ENCODE measurements at places on chromosomes 13 and 19.

DNA sequence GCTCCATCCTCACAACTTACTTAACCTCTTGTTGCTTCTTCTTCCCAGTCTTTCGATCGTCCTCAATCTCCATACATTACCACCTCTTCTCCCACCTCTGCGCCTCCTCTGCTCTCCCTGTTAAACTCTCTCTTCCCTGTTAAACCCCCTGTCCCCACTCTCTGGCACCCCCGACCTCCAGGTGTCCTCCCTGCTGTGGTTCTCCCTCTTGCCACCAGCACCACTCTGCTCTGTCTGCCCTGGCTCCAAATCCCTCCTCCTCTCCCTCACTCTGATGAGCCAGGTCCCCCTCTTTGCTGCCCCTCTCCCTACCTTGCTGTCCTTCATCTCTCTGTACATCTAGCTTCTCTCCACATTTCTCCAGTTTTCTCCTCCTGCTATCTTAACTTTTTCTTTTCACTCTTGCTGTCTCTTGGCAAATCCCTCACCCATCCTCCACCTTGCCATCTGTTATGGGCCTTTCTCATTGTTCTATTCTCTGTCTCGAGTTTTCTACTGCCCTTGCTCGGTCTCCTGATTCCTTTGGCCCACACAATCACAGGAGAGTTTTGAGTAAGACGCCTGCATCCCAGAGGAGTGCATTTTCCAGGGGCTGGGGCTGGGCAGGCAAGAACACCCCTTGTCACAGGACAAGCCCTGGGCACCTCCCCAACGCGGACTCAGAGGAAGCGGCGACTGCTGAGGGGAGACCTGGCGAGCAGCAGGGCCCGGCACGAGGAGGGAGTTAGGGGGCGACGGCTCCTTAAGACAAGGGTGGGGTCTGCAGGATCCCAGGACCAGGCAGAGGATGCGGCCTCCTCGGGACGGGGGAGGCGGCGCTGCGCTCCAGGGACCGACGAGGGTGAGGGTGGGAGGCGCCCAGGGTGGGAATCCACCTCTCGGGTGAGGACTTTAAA lies 21.4 kb upstream of the ERVV-1 start:
- no peak for DNase-seq

- no peak for DNase-seq
Observed at GRCh38 chr13:80454245-80454644, 113.3 kb upstream of the SPRY2 start.

GRCh38 chr13:48138270-48138669 lies 43.4 kb upstream of the MED4 start:
- no peak for DNase-seq

DNA sequence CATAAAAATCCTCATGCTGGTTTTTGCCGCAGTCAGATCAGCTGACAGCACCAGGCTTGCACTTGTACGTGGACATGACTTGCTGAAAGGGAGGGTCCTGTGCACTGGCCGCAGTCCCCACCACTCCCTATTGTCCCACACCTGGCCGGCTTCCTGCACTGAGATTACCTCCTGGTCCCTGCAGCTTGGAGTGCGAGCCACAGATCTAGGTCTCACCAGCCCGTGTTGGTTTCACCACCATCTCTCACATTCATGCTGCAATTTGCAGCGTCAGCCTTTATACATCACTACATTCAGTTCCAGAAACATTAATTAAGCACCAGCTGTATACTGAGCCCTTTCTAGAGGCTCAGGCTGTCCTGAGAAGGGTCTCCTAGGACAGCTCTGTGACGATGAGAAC lies 15.0 kb upstream of the CD22 start:
- DNase-seq: no peak

- DNase-seq: no peak
Observed at GRCh38 chr13:34462843-34463242, 479.2 kb upstream of the NBEA start.

GRCh38 chr13:27481766-27482165 lies 31.4 kb upstream of the MTIF3 start:
- peak; percentile 43 for DNase-seq

- no peak for DNase-seq
Observed at GRCh38 chr13:36038785-36039555, 92.2 kb downstream of the DCLK1 start.

DNA sequence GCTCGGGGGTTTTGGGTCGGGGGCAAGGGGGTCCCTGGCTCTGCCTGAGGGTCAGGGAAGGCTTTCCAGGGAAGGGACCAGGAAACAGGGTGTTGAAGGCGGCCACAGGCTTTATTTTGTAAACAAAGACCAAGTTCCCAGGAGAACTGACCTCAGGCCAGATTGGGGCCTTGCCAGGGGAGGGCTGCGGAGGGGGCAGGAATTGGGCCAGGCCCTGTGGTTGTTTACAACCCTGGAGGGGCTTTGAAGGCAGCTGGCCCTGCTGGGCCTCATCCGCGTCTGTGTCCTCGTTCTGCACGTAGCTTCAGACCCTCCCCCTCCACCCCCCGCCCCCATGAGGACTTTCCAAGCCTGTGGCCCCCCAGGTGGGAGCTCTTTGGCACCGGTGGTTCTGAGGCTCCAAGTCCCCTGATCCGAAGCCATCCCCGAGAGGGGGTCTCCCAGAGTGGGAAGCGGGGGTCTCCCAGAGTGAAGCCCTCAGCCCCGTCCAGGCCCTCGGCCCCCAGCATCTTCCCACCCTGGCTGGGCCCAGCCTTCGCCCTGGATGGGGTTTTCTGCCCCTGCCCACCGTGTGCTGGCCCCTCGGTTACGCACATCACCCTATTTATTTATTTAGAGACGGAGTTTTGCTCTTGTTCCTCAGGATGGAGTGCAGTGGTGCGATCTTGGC lies 13.5 kb upstream of the BSG start:
- DNase-seq: no peak

- DNase-seq: no peak
Observed at GRCh38 chr19:13926715-13927114, 11.5 kb downstream of the PODNL1 start.

DNA sequence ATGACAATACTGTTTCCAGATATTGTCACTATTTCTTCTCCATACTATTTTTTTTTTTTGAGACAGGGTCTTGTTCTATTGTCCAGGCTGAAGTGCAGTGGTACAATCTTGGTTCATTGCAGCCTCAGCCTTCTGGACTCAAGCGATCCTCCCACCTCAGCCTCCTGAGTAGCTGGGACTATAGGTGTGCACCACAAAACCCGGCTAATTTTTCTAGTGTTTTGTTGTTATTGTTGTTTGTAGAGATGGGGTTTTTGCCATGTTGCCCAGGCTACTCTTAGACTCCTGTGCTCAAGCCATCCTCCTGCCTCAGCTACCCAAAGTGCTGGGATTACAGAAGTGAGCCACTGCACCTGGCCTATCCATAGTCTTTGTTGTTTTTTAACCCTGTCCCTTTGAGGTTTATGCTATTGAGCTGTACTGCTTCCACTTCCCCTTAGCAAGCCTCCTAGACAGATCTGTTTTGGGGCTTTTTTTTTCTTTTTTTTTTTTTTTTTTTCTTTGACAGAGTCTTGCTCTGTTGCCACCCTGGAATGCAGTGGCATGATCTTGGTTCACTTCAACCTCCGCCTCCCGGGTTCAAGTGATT lies 27.6 kb upstream of the MAP3K10 start:
- DNase-seq: no peak

DNA sequence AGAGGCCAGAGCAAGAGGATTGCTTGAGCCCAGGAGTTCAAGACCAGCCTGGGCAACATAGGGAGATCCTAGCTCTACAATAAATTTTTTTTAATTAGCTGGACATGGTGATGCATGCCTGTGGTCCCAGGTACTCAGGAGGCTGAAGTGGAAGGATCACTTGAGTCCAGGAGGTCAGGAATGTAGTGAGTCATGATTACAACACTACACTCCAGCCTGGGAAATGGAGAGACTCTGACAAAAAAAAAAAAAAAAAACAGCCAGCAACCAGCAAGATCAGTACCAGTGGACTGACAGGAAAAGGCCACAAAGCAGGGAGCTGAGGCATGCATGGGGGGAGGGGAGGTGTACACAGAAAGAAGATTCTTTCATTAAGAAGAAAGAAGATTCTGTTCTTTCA lies 52.7 kb upstream of the RFXAP start:
- DNase-seq: no peak

DNA sequence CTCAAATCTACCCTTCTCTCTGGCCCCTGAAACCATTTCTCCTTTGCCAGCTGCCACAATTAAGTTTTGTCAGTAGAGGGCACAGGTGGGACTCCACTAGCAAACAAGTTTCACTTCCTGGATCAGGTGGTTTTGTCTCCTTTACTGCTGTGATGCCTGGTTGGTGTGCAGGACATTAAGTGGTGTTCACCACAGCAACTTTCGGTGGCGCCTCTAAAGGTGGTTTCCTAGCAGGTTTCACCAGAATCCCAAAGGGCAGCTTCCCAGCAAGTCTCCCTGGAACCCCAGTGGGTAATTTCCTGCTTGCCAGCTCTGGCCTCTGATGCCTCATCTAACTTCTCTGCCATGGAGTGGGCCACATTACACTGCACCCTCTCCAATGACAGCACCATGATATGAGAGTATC lies 16.6 kb downstream of the MED4 start:
- peak; percentile 4 for DNase-seq

DNA sequence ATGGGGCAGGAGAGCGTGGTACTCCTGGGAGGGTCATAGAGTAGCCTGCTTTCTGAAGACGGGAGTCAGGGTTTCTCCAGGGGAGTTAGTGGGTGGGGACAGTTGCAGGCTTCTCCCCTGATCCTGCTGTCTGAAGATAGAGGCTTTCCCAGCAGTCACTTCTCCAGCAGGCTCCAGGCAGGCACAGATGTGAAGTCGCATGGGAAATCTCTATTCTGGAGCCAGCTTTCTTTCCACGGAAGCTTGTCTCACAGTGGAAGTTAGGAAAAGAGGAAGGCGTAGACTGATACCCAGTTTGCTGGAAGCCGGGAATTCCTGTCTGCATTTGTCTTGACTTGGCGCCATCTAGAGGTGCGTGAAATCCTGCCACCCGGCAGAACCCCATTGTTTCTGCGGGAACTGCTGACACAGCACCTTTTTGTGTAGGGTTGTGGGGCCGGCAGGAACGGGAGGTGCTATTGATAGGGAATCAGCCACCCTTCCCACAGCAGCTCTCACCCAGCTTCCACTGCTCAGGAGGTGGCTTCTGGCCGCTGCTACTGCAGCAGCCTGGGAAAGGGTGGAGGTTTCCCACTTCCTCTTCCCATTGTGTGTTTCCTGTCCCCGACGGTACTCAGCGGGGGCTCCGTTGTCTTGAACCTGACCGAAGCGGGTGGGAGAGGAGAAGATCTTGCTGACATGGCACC lies 28.5 kb upstream of the NPAS1 start:
- DNase-seq: peak; percentile 93

GRCh38 chr19:42519108-42519507 lies 9.2 kb downstream of the CEACAM1 start:
- DNase-seq: no peak

- no peak for DNase-seq
Observed at GRCh38 chr13:51237386-51237785, 15.2 kb downstream of the FAM124A start.

DNA sequence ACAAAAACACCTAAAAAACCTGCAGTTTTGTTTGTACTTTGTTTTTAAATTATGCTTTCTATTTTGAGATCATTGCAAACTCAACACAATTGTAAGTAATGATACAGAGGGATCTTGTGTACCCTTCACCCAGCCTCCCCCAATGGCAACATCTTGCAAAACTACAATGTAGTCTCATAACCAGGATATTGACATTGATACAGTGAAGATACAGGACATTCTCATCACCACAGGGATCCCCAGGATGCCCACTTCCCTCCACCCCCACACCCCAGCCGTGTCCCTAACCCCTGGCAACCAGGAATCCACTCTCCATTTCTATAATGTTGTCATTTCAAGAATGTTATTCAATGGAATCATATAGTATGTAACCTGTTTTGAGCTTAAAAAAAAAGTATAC lies 10.3 kb upstream of the C5AR2 start:
- no peak for DNase-seq

DNA sequence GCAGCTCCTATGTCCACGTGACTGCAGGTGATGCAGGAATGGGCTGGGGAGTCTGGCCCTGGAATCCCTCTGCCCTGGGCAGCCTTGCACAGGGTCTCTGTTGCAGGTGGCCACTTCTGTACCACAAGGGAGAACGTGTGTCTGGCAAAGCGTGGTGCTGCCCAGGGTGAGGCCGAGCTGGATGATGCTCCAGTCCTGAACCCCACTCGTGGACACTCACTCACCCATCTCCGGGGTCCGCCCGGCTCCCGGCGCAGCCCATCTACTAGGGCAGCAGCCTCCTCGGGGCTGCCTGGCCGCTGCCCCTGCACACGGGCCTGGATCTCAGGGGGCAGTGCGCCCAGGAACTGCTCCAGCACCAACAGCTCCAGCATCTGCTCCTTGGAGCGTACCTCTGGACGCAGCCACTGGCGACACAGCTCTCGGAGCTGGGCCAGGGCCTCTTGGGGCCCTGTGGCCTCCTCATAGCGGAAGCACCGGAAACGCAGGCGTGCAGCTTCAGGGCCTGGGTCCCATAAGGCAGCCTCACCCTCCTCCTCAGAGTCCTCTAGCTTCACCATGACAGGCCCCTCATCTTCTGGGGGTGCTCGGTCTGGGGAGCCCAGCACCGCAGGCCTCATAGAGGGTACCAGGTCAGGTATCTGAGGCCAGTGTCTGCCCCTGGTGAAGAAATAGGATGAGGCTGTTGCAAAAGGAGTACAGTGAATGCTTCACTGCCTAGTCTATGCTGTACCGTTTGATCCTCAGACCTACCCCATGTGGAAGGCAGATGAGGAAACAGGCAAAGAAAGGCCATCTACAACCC lies 2.2 kb downstream of the MZF1 start:
- no peak for DNase-seq

DNA sequence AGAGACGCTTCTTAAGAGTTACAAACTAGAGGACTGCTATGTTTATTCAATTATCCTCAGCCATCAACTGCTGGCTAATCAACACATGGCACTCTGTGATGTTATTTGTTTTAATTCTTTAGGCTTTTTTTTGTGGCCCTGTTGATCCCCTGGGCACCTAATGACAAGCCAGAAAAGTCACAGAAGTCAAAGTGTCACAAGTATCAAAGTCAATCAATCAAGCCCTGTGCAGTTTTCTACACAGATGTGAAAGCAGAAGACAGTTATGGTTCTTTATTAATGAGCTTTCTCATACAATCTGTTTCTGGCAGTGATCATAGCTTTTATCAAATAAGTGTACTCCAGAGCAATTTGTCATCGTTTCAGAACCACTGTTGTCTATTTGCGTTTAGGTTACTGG lies 34.3 kb downstream of the MYO16 start:
- no peak for DNase-seq

GRCh38 chr19:2089727-2090053 lies 6.4 kb downstream of the MOB3A start:
- no peak for DNase-seq

DNA sequence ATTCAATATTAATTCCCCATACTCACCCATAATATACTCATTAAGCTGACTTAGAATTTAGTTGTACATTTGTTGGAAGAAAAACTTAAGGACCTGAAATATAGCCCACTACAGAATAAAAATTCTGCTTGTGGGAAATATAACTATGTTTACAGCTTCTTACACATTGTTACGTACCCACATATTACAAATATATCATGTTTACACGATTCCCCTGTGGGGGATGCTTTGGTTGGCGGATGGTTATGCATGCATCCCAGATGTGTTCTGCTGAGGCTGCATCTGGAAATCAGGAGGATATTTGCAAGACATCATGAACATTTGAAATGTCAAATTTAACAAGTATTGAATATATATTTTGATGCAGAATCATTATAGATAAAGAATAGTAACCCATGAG lies 79.5 kb upstream of the KL start:
- no peak for DNase-seq

Measured in A673 (cell line).